Activated CD8-positive, alpha-beta memory T cell treated with anti-CD3 and anti-CD28 coated beads for 36 hours (primary cell): ENCODE measurements at places on chromosomes 6 and 20. TPM values are rescaled to one million over a fixed set of nuclear protein-coding genes. Genes with fewer than 3 reads are reported as not detected.

TNXB gene
- 1.1 TPM for total RNA-seq

DUSP15 gene
- not detected for total RNA-seq

GGTLC1 gene
- total RNA-seq: not detected

CLPSL2 gene
- total RNA-seq: not detected

SLC25A27 gene
- total RNA-seq: 1.1 TPM
